ENCODE measurements at places on chromosomes 3 and 15.

- DNase-seq: no peak
Observed at GRCh38 chr15:60697750-60698149, 218.8 kb upstream of the ICE2 start.

DNA sequence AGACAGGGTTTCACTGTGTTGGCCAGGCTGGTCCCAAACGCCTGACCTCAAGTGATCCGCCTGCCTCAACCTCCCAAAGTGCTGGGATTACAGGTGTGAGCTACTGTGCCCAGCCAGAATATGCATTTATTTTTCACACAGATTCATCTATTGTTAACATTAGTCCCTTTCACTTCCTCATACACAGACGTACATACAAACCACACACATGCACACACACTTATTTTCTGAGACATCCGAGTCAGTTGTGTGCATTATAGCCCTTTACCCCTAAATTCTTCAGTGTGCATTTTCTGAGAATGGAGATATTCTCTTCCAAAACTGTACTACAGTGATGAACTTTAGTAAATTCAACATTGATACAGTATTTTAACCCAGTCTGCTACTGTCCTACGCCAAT, 15.0 kb upstream of the MEX3B start:
- no peak for DNase-seq

- no peak for DNase-seq
Observed at GRCh38 chr3:102090721-102091045, 241.4 kb downstream of the NFKBIZ start.

DNA sequence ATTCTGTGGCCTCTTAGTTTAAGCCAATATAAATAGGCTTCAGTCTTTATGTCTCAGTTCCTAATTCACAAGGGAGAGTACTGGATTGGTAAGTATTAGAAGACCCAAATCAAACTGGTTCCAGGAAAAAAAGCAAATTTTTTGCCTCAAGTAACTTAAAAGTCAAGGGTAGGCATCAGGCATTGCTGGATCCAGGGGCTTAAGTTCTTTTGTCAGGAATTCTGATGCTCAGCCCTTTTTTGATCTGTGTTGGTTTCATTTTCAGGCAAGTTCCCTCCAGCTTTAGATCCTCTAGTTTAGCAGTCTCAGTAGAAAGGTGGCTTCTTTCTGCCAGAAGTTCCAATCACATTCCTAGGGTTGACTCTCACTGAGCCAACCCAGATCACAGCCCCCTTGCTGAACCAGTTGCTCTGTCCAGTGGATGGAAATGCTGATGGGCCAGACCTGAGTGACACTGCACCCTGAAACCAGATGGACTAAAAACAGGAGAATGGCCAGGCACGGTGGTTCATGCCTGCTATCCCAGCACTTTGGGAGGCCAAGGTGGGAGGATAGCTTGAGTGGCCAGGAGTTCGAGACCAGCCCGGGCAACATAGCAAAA, 253.5 kb downstream of the SHQ1 start:
- DNase-seq: no peak

DNA sequence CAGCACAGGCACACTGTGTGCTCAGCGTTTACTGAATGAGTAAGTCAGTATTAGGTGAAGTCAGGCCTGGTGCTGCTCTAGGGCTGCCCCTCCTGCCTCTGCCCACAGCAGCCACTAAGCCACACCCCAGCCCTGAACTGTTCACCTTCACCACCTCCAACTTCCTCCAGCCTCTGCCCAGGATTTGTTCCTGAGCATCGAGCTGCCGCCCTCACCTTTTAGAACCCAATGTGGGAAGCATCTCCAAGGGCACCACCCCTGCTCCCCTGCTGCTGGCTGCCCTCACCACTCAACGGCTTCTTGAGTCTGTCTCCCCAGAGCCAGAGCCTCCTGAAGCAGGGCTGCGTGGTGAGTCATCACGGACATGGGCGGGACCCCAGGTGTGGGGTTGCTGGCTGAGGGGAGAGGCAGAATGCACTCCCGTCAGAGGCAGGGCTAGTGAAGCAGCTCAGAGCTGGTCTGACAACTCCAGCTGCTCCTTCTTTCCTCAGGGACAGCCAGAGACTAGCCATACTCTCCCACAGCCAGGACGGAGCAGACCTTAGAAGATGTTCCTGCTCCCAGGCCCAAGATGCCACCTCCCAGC, 5.8 kb downstream of the HYAL2 start:
- DNase-seq: peak; percentile 22

DNA sequence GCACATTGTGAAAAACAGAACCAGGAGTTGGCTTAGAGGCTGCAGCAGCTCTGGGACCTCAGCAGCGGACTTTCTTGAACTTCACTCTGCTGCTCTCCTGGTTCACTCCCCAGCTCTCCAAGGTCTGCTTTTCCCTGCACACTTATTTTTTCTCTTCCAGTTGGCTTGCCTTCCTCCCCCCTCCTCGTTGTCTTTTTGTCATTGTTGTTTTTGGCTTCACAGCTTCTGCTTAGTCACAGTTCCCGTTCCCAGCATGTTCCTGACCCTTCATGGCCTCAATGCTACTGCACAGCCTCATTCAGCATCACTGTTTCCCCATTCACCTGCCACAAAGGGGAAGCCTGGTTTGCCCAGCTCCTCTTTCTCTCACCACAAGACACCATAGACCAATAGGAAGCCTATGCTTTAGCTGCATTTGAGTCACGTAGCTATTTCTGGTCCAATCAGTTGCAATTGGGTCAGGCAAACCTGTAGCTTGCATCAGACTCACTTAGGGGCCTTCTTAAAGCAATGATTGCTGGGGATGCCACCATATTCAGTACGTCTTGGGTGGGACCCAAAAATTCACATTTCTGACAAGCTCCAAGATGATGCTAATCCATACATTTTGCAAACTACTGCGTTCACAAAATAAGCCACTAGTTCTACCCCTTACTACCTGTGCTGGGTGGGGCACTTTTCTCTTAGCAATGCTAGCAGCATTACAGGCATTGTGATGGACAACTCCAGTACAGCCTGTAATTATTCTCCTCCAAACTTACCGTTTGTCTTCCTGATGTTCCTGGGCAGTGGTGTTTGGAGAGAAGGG, 7.8 kb upstream of the SUMF1 start:
- DNase-seq: no peak

DNA sequence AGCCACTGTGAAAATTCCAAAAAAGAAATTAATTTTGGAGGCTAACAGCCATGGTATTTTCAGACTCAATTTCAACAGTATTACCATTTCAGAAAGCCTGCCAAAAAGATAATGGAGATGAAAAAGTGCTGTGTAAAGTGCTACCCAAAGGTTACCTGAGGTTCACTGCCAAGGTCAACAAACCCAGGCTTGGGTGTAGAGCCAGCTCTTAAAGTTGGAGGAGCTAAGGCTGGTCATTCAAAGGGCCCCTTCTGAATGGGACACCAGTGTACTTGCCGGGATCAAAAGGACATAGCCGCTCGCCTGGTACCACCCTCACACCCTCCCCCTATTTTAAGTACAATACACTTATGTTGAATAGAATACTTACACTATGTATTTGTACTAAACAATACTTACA, 64.5 kb downstream of the ETV5 start:
- DNase-seq: no peak

- DNase-seq: no peak
Observed at GRCh38 chr3:70703305-70704102, 391.1 kb upstream of the MDFIC2 start.

DNA sequence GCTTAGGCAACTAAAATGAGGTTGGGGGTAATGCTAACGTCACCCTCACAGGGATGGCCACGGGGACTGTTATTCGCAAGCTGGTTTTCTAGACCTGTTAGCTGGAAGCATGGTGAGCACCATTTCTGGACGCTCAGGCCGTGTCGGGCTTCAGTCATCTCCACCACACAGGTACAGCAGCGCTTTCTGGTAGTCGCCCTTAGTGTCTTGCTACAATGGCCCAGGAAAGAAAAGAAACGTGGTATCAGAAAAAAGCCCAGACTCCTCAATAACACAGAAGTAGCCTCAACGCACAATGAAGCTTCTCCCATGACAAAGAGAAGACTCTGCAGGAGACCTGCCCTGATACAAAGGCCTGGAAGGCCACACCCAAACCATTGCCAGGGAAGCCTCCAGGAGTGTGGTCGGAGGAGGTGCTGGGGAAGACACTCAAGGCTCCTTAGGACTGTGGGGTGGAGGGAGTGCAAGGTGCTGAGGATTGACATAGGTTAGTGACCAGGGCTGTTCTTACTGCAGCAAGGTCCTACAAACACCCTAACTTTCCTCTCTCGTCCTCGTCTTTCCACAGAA, 50.2 kb downstream of the ANXA2 start:
- DNase-seq: no peak

- DNase-seq: no peak
Observed at GRCh38 chr15:22949074-22949547, 31.1 kb downstream of the CYFIP1 start.

GRCh38 chr3:63845215-63845614, 18.4 kb downstream of the THOC7 start:
- no peak for DNase-seq

DNA sequence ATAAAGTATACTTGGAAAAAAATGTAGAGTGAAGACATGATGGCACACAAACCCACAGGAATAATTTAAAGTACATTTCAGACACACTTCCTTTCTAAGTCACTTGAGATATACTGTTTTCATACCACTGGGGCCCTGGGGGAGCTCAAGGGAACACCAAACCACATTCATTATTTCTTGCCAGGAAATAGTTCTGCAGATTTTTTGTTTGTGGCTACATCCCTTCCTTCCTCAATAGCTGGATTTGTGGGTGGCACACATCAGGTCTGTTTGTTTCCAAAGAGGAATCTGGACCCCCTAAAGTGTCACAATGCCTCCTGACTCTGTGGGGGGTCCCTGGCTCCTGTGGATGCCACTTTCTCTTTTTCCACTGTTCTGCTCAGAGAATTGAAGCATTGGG, 153.5 kb upstream of the COL8A1 start:
- no peak for DNase-seq

- no peak for DNase-seq
Observed at GRCh38 chr15:56794553-56795329, 61.4 kb upstream of the ZNF280D start.

DNA sequence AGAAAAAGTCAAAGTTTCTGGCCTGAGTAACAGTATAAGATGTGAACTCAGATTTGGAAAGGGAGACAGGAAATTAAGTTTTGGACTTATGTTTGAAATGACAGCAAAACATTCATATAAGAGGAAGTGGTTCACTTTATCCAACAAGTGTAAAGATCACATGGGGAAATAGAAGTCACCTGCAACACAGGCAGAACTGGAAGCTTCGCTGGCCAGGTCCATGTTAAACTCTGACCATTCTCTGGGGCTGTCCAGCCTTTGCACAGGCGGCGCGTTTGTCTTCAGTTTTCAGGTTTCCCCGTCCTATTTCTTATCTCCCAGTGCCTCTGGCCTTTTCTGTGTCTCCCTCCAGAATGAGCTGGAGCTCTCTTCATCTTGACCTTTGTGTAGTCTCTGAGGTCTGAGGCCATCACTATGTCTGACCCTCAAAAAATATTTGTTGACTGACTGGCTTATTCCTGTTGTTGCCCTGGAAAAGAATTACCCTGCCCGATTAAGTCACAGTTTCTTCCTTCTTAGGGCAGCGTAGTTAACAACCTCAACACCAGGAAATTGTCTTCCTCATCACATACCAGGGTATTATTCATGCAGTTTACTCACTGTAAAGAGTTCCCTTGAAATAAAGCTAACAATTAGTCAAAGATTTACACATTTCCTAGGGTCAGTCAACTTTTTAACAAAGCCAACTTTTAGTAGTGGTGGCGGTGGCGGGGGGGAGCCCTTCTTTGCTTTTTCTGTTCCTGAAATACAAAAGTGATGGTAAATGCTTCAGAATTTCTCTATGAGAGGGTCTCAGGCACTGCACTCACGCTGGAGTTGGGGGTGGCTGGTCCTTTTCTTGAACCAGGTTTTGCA, 959 bp upstream of the RASA2 start:
- DNase-seq: peak; percentile 49

DNA sequence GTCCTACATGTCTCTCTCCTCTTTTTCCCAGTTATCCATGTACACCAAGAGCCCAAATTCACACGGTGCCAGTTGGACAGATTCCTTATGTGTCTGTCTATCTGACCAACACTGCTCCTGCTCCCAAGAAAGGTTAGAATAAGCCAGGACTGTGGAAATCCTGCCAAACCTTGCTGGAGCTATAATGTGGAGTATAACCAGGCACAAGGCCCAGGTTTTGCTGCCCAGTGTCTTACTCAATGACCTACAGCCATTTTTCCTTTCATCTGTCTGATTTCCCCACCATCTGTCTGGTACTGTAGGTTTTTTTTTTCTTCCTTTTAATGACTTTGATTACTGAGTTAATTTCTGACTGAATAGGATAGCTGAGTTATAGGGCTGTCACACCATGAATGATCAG, 26.5 kb upstream of the MINDY4B start:
- no peak for DNase-seq

DNA sequence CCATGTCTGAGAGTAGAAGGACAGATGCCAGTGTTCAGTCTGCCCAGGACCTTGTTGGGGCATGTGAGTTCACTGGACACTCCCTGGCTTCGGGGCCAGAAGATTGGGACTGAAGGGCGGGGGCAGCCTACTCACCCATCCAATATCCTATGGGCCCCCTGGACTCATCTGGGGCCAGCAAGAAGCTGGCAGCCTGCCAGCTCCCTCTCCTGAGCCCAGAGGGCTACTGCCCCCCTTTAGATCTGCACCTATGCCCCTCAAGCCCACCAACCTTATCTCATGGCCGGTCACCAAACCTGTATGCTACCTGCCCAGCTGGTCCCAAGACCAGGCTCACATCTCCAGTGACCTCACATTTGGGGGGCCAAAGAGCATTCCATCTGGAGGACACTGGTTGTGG, 8.1 kb downstream of the PTH1R start:
- DNase-seq: no peak

DNA sequence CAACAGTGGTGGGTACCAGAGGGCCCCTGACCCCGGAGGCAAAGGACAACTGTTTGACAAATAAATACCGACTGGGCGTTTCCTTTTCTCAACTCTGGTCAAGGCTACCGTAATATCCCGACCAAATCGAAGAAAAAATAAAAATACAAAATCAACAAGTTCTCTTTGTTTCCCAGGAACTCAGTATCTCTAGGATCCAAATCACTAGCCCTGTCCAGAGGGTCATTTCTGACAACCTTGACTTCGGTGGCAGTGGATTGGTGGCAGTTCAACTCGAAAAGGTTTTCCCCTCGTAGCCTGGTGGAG, 456 bp upstream of the DGKG start:
- no peak for DNase-seq

DNA sequence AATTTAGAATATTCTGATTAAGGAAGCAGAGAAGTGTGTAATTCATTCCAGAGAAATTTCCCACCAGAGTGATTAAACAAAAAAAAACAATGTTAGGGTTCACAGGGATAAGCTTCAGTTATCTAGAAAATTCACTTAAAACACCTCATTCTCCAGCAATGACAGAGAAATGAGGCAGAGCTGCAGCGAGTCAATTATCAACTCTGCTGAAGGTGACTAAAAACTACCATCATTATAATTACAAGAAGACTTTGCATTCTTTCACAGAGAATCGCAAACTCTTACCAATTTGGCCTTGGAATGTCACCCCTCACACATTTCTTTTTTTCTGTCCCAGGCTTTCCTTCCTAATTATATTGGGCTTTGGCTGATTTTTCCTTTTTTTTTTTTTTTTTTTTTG, 117.1 kb downstream of the RAB11A start:
- no peak for DNase-seq

- DNase-seq: no peak
Observed at GRCh38 chr15:62553911-62554563, 389.0 kb upstream of the C2CD4B start.

- DNase-seq: no peak
Observed at GRCh38 chr3:191020730-191021396, 158.4 kb upstream of the GMNC start.

GRCh38 chr3:113243071-113243470, 31.7 kb downstream of the BOC start:
- no peak for DNase-seq

GRCh38 chr3:100123112-100123511, 8.8 kb upstream of the FILIP1L start:
- DNase-seq: no peak

Measured in SW 1271 (cell line).